ENCODE measurements at places on chromosomes 16 and 17.

GRCh38 chr17:78644224-78644623 lies 67.0 kb upstream of the DNAH17 start:
- no peak overlapping the region for H3K4me3 ChIP-seq
- H3K4me1 ChIP-seq = peaks cover 5% of the 10 kb centered on the region
- H3K36me3 ChIP-seq = no peaks in the 10 kb centered on the region
- no peak for DNase-seq

GRCh38 chr17:77501751-77502625 lies 361.2 kb downstream of the SEC14L1 start:
- peaks cover 35% of the 10 kb centered on the region for H3K36me3 ChIP-seq
- peak overlapping the region; percentile 82 for H3K27ac ChIP-seq
- H3K27me3 ChIP-seq = no peaks in the 10 kb centered on the region
- no peak overlapping the region for H3K4me3 ChIP-seq

DNA sequence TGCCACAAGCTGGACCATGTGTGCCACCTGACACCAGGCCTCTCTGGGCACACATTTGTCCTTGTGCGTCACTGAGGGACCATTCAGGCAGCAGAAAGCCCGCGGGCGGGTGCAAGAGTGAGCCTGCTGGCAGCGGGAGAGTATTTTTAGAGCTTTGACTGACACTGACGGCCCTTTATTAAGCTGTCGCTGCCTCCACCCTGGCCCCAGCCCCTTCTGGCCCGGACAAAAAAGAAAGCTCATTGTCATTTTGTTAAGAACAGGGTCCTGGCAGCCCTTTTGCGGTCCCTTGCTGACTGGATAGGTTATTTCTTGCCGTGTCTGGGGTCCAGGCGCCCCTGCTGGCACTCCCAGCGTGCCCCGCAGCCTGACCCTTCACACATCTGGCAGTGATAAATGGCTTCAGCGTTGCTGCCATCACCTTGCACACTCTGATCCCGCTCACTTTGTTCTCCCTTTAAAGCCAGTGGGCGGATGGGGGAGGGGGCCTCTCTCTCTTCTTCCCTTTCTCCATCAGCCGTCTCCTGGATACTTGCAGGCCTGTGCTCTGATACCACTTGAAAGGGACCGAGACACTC lies 78.4 kb upstream of the NKD1 start:
- H3K4me1 ChIP-seq = peaks cover 83% of the 10 kb centered on the region
- peak overlapping the region; percentile 41 for H3K27ac ChIP-seq

DNA sequence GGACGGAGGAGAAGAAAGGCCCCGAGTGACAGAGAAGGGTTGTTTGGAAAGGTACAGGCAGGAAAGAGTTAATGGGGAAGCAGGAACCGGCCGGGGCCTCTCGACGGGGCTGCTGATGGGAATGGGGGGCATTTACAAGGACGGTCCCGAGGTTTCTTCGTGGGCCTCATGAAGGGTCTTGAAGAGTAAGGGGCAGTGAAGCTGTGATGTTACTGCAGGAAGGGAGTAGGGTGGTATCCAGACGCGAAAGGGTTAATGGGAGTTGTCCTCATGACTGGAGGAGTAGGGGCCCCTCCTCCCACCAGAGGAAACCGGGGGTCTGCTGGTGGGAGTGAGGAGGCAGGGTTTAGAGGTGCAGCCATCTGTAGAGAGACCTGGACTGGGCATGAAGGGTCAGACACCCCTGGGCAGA lies 481 bp downstream of the PDK2 start:
- H3K27ac ChIP-seq = no peak overlapping the region
- peaks cover 72% of the 10 kb centered on the region for H3K4me1 ChIP-seq
- peak; percentile 23 for DNase-seq
- peak overlapping the region; percentile 99 for H3K4me3 ChIP-seq
- peaks cover 20% of the 10 kb centered on the region for H3K27me3 ChIP-seq

DNA sequence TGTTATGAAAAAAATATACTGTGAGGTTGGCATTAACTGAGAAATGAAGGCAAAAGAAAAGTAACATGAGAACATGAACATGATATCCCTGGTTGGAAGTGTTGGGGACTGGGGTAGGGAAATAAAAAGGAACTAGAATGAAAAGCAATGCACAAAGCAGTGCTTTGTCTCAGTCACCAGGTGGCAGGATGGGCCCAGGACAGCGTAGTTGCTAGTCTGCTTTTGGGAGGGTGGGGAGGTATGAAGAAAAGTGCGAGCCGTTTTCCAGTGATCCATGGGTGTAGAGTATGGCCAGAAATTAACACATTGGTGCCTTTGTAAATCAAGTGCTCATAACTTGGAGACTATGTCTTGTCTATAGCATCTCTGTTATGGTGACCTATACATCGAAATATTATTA lies 662.5 kb upstream of the SALL1 start:
- H3K36me3 ChIP-seq = peaks cover 11% of the 10 kb centered on the region
- no peak overlapping the region for H3K4me3 ChIP-seq
- peaks cover 4% of the 10 kb centered on the region for H3K4me1 ChIP-seq
- H3K27ac ChIP-seq = no peak overlapping the region

GRCh38 chr17:48612854-48613691 lies 2.0 kb downstream of the HOXB8 start:
- peaks cover 48% of the 10 kb centered on the region for H3K4me1 ChIP-seq
- H3K27ac ChIP-seq = peak overlapping the region; percentile 100
- H3K27me3 ChIP-seq = peaks cover 9% of the 10 kb centered on the region
- H3K36me3 ChIP-seq = peaks cover 26% of the 10 kb centered on the region
- peak; percentile 56 for DNase-seq

- no peak for DNase-seq
- H3K27me3 ChIP-seq = peaks cover 6% of the 10 kb centered on the region
- no peak overlapping the region for H3K4me3 ChIP-seq
- H3K36me3 ChIP-seq = peaks cover 14% of the 10 kb centered on the region
These were observed 5.5 kb downstream of the TAC4 start for GRCh38 chr17:49842371-49842770.

DNA sequence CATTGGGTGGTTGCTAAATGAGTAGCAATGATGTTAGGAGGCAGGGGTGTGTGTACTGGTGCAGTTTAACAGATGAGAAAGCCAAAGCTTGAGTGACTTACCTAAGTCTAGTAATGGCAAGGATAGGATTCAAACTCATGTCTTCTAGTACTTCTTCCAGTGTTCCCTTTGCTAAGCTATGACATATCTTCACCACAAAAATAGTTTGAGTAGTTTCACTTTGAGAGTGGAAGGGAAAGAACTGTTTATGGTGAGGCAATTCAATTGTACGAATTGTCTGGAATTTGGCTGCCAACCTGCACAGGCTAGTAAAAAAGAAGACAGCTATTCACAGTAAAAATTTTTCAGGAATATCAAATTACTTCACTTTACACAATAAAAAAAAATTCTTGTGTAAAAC lies 138.0 kb downstream of the NLK start:
- no peak overlapping the region for H3K27ac ChIP-seq
- no peak for DNase-seq
- H3K4me3 ChIP-seq = no peak overlapping the region

GRCh38 chr16:19113577-19114358 lies at the start of gene ITPRIPL2:
TSS of gene ITPRIPL2 (plus strand) at chr16:19113964. CDS start at chr16:19114462, 498 bp downstream.
- H3K27ac ChIP-seq = peak within 1 kb of the TSS; percentile 72
- peak within 1 kb of the TSS; percentile 78 for H3K4me3 ChIP-seq
- peak; percentile 73 for DNase-seq

DNA sequence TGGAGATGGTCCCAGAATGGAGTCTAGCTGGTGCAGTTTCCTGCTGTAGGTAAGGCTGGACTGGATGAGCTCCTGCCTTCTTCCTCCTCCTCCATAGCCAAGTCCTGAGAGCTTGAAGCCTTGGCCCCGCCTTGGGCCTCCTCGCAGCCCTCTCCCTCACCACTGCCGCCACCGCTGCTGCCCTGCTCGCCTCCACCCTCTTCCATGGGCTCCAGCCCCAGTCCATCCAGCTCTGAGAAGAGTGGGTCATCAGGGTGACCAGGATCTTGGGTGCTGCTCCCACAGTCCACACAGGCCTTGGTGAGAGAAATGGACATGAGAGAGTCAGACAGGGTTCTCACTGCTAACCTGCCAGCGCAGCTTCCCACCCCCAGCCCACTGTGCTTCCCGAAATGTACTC lies 11.2 kb downstream of the PER1 start:
- no peak overlapping the region for H3K4me3 ChIP-seq
- H3K4me1 ChIP-seq = no peaks in the 10 kb centered on the region
- peaks cover 19% of the 10 kb centered on the region for H3K36me3 ChIP-seq

DNA sequence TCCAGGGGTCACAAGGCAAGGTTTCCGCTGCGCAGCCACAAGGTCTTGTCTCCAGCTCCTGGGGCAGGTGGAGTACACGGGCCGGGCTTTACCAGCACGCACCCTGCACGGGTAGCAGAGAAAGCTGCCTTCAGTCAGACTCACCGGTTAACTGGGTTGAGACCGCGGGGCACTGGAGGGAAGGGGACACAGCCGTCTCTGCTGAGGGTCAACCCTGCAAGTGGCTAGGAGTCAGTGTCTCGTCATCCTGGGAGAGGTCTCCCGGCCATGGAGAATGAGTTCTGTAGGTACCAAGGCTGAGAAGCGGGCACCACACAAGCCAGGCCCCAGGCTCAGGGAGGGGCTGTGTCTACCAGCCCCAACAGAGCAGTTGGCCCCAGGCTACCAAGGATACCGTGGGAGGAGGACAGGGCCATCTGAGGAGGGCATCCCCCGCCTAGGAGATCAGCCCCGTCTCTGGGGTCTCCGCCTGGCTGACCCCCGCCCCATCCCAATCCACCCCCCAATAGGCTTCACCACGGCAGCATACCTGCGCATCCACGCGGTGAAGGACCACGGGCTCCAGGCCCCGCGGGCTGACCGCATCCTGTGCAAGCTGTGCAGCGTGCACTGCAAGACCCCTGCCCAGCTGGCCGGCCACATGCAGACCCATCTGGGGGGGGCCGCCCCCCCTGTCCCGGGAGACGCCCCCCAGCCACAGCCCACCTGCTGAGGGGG lies 2.8 kb upstream of the PRRT2 start:
- peak overlapping the region; percentile 48 for H3K27ac ChIP-seq
- H3K27me3 ChIP-seq = peaks cover 3% of the 10 kb centered on the region
- peaks cover 5% of the 10 kb centered on the region for H3K36me3 ChIP-seq
- H3K4me1 ChIP-seq = peaks cover 70% of the 10 kb centered on the region
- no peak for DNase-seq
- peak overlapping the region; percentile 89 for H3K4me3 ChIP-seq

DNA sequence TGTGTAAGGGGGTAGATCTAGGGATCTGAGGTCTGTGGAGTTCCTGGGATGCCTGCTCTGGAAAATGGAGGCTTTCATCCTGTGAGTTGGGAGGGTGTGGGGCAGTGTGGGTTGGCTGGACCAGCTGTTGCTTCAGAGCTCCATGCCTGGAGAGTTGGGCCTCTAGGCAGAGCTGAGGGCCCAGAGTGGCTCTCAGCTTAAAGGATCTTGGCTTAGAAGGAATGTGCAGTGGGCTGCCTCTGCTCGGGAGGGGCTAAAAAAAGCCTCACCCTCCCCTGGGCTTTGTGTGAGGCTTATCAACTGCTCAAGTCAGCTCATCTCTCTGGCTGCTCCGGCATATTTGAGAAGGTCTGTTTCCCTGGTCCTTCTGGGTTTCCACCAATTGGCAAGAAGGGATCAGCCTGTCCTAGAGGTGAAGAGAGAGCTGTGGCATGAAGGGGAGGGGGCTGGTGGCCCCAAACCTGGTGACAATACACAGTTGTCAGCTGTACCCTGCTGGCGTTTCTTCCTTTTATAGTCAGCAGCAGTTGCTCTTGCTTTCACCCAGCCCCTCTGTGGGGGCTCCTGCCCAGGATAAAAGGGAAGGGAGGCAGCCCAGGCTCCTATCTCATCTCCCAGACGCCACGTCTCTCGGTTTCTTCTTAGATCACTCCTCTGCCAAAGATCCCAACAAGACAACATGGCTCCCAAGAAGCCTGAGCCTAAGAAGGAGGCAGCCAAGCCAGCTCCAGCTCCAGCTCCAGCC lies at the start of gene MYL4:
Gene MYL4, plus strand, starts transcription at position 605 of the 745 bp plus-strand sequence. Its CDS starts 75 bp downstream, at position 680.
- H3K36me3 ChIP-seq = no peaks in the 10 kb centered on the region
- H3K4me3 ChIP-seq = no peak within 1 kb of the TSS
- DNase-seq = no peak
- no peak within 1 kb of the TSS for H3K27ac ChIP-seq
- peaks cover 69% of the 10 kb centered on the region for H3K4me1 ChIP-seq

DNA sequence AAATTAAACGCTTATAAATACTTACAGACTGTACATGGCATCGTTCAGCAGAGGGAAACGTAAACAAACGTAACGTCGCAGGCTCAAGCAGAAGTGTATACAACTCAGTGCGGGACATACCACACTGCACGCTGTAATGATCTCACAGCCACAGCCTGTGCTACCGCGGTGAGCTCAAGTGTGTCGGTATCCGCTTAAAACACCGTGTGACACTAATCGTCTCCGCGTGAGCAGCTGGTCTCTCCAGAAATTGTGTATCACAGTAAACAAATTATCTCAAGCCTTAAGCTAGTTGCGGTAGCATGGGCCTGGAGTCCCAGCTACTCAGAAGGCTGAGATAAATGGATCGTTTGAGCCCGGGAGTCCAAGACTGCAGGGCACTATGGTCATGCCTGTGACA lies 115.3 kb downstream of the ANKRD11 start:
- peak overlapping the region; percentile 63 for H3K27ac ChIP-seq
- peaks cover 22% of the 10 kb centered on the region for H3K36me3 ChIP-seq
- DNase-seq = no peak
- H3K4me1 ChIP-seq = peaks cover 90% of the 10 kb centered on the region

DNA sequence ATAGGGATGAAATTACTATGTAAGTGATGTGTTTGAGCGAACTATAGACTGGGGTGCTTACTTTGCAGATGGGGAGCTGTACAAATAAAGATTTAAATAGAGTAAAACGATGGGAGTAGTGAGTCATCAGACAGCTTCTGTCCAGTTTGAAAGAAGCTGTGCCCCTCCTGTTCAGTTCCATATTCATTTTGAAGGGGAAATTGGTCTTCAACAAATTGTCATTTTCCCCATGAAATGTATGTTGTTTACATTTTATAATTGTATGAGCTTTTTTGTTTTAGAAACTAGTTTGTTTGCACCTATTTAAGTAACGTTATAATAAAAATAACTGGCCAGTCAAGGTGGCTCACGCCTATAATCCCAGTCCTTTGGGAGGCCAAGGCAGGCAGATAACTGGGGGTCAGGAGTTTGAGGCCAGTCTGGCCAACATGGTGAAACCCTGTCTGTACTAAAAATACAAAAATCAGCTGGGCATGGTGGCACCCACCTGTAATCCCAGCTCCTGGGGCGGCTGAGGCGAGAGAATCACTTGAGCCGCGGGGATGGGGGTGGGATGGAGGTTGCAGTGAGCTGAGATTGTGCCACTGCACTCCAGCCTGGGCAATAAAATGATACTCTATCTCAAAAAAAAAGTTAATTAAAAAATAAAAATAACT lies 20.2 kb downstream of the SEC14L1 start:
- DNase-seq = no peak
- H3K36me3 ChIP-seq = peaks cover 14% of the 10 kb centered on the region
- no peak overlapping the region for H3K4me3 ChIP-seq

DNA sequence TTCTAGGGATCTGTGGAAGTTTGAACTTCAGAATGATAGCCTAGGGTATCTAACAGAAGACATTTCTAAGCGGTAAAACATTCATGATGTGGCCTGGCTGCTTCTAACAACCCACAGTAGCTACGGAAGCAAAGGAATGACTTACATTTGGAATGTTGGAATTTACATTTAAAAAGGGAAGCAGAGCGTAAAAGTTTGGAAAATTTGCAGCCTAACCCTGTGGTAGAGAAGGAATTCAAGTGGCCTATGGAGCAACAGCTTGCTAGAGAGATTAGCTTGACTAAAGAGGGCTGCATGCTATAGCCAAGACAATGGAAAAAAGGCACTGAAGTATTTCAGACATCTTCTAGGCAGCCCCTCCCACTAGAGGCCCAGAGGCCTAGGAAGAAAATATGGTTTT lies 50.1 kb downstream of the HNF1B start:
- H3K4me3 ChIP-seq = no peak overlapping the region
- peaks cover 79% of the 10 kb centered on the region for H3K4me1 ChIP-seq
- H3K27ac ChIP-seq = peak overlapping the region; percentile 9
- peaks cover 9% of the 10 kb centered on the region for H3K27me3 ChIP-seq
- DNase-seq = no peak

- no peak for DNase-seq
- H3K36me3 ChIP-seq = peaks cover 7% of the 10 kb centered on the region
- peak overlapping the region; percentile 26 for H3K27ac ChIP-seq
- no peak overlapping the region for H3K4me3 ChIP-seq
These were observed 30.7 kb upstream of the MED9 start for GRCh38 chr17:17445925-17446665.

All from nephron progenitor cell (in vitro differentiated cells).